ENCODE measurements at places on chromosomes 16 and 17. TPM values are rescaled to one million over a fixed set of nuclear protein-coding genes. Genes with fewer than 3 reads are reported as not detected.

SLC12A3 gene
- polyA plus RNA-seq: 48.5 TPM

CHST4 gene
- polyA plus RNA-seq: 0.17 TPM

MPV17L gene
- 9.3 TPM for polyA plus RNA-seq

NOTUM gene
- polyA plus RNA-seq: 2.4 TPM

NLRC3 gene
- polyA plus RNA-seq: 1.5 TPM

MARCHF10 gene
- polyA plus RNA-seq: 1.2 TPM

FZD2 gene
- polyA plus RNA-seq: 42.2 TPM

ENO3 gene
- polyA plus RNA-seq: 23.0 TPM

TBC1D3G gene
- not detected for polyA plus RNA-seq

DCUN1D3 gene
- polyA plus RNA-seq: 9.6 TPM

BOLA2B gene
- polyA plus RNA-seq: 22.8 TPM

CTRB2 gene
- polyA plus RNA-seq: 0.09 TPM

HOXB6 gene
- 86.5 TPM for polyA plus RNA-seq

ZNF747 gene
- polyA plus RNA-seq: 11.5 TPM

MYCBPAP gene
- polyA plus RNA-seq: 2.0 TPM

ANKFN1 gene
- 0.51 TPM for polyA plus RNA-seq

ARHGAP27 gene
- polyA plus RNA-seq: 13.8 TPM

TMC8 gene
- 1.4 TPM for polyA plus RNA-seq

TMC5 gene
- polyA plus RNA-seq: 0.46 TPM

PYDC1 gene
- not detected for polyA plus RNA-seq

AOC3 gene
- polyA plus RNA-seq: 5.8 TPM

CYGB gene
- polyA plus RNA-seq: 15.1 TPM

ESRP2 gene
- polyA plus RNA-seq: 26.7 TPM

PITPNM3 gene
- 9.5 TPM for polyA plus RNA-seq

GUCY2D gene
- 0.56 TPM for polyA plus RNA-seq

HEXIM2 gene
- 12.8 TPM for polyA plus RNA-seq

NPIPB9 gene
- 1.1 TPM for polyA plus RNA-seq

HYDIN gene
- polyA plus RNA-seq: 11.6 TPM

Measured in right renal pelvis (tissue), 4 donors.